ENCODE measurements at places on chromosomes 7 and 10. TPM values are rescaled to one million over a fixed set of nuclear protein-coding genes. Genes with fewer than 3 reads are reported as not detected.

CALD1 gene
- total RNA-seq: 213 TPM

FOXP2 gene
- total RNA-seq: 7.6 TPM

MYH16 gene
- total RNA-seq: not detected

FBXO24 gene
- total RNA-seq: 1.4 TPM

TACC2 gene
- total RNA-seq: 236 TPM

AGBL3 gene
- 3.9 TPM for total RNA-seq

FAM24B gene
- total RNA-seq: 3.6 TPM

NRCAM gene
- total RNA-seq: 2.0 TPM

PRF1 gene
- 32.3 TPM for total RNA-seq

YKT6 gene
- 54.7 TPM for total RNA-seq

PITX3 gene
- not detected for total RNA-seq

BMPER gene
- 10.0 TPM for total RNA-seq

CDK5 gene
- total RNA-seq: 10.4 TPM

SPACDR gene
- total RNA-seq: 1.8 TPM

SPAM1 gene
- not detected for total RNA-seq

ATXN7L1 gene
- total RNA-seq: 12.9 TPM

PPP1R3C gene
- total RNA-seq: 15.1 TPM

BTBD16 gene
- total RNA-seq: 0.35 TPM

FAM180A gene
- 6.8 TPM for total RNA-seq

RAPGEF5 gene
- total RNA-seq: 139 TPM

NYAP1 gene
- total RNA-seq: 0.55 TPM

ANKRD30A gene
- 0.12 TPM for total RNA-seq

TAS2R3 gene
- 1.6 TPM for total RNA-seq

GIMAP5 gene
- 41.8 TPM for total RNA-seq

SPDYE5 gene
- total RNA-seq: not detected

CFTR gene
- total RNA-seq: 28.0 TPM

PDE1C gene
- 13.0 TPM for total RNA-seq

CREB5 gene
- total RNA-seq: 8.9 TPM

TRIL gene
- 6.5 TPM for total RNA-seq

HOXA11 gene
- not detected for total RNA-seq

CEP55 gene
- 0.35 TPM for total RNA-seq
